ENCODE measurements at places on chromosomes 1 and 21. TPM values are rescaled to one million over a fixed set of nuclear protein-coding genes. Genes with fewer than 3 reads are reported as not detected.
A peak's percentile ranks its signal among the peaks of the same experiment; 100 is the strongest.

Gene SLC26A9
- 3.2 TPM for total RNA-seq

Gene ASTN1
- 0.24 TPM for total RNA-seq

Gene GNG4
- total RNA-seq = 0.13 TPM

Gene LAD1
- total RNA-seq = 2.9 TPM

Gene S100A5
- 6.0 TPM for total RNA-seq

Gene MXRA8
- total RNA-seq = 143 TPM

Gene MAN1C1
- total RNA-seq = 60.4 TPM

Gene ZNF648
- total RNA-seq = 0.24 TPM

Gene MIB2
- 76.6 TPM for total RNA-seq

Gene EPHA2
- total RNA-seq = 31.7 TPM

Gene AMY1B
- total RNA-seq = not detected

DNA sequence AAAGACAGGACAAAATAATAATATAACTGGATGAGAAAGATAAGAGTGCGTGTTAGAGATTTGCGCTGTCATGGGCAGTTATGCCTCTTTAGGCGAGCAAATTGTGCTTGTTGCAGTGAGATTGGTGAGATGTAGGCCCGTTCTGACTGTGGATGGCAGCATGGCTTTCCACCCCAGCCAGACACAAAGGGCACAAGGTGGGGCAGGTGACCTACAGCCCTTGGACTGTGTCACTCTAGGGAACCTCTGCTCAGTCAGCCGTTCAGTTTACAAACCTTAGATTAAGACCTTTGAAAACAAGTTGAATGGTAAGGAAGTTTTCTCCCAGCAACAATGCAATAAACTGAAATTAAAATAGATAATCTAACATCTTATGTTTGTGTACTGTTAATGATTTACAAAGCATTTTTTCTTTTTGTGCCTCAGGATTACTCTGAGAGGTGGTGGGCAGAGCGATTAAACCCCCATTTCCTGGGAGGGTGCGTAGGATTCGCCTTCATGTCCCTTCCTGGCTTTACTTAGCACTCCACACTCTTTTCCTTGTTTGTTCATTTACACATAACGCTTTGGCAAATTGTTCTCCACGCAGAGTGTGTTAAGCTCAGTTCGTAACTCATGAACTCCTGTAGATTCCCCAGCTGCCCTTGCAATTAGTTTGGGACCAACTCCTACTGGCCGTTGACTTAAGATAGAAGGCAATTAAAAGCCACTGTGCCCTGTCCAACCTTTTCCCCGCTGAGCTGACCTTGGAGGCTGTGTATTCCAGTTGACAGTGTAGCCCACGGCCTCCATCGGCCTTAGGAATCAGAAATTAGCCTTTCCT is 58.1 kb upstream of the IGSF5 start:
- DNase-seq = no peak

GRCh38 chr1:106785176-106785575 is 271.3 kb upstream of the PRMT6 start:
- no peak for DNase-seq

GRCh38 chr1:153293480-153293775 is 19.3 kb downstream of the PGLYRP3 start:
- DNase-seq = no peak

- DNase-seq = no peak
Measured at GRCh38 chr1:107622535-107622934, 342.4 kb downstream of the VAV3 start.

DNA sequence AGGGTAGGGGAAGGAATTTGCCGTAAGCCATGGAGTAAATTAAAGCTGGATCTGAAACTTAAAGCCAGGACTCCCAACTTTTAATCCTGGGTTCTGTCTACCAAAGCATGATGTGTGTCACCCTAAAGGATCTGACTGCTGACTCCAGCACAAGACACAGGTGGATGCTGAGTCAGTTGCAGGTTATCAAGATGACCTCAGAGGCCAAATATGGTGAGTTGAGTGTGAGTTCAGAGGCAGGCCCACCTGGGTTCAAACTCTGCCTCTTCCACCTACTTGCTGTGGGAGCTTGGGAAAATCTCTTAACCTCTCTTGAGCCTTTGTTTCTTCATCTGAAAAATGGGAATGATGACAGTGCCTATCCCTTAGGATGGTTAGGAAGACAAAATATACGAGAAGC is 16.7 kb upstream of the LDLRAP1 start:
- no peak for DNase-seq

GRCh38 chr1:71944006-71944405 is 338.3 kb downstream of the NEGR1 start:
- no peak for DNase-seq

- DNase-seq = no peak
Measured at GRCh38 chr1:61605607-61606321, 119.2 kb downstream of the TM2D1 start.

DNA sequence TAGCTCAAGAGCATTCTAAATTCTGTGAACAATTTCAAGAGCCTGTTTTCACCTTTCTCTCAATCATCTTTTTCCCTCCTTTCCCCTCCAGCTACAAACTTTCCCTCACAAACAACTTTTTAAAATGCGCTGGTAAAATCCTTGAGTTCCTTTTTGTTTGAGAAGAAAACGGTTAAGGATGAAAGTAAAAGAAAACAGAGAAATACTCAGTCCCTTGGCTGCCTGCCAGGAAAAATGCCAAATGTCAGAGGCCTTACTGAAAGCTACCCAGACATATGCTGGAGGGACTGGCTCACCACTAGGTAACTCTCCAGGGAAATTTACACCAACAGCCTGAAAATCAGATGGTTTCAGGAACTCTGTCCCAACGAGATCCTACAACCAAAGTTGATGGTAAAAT is 11.0 kb upstream of the SERBP1 start:
- peak; percentile 85 for DNase-seq

GRCh38 chr1:202701200-202701599 is 9.1 kb downstream of the SYT2 start:
- DNase-seq = no peak

GRCh38 chr1:12506281-12507280 is 111.4 kb downstream of the DHRS3 start:
- DNase-seq = no peak

- no peak for DNase-seq
Measured at GRCh38 chr1:171860696-171861095, 19.4 kb downstream of the DNM3 start.

- no peak for DNase-seq
Measured at GRCh38 chr1:77100875-77101274, 118.4 kb downstream of the PIGK start.

DNA sequence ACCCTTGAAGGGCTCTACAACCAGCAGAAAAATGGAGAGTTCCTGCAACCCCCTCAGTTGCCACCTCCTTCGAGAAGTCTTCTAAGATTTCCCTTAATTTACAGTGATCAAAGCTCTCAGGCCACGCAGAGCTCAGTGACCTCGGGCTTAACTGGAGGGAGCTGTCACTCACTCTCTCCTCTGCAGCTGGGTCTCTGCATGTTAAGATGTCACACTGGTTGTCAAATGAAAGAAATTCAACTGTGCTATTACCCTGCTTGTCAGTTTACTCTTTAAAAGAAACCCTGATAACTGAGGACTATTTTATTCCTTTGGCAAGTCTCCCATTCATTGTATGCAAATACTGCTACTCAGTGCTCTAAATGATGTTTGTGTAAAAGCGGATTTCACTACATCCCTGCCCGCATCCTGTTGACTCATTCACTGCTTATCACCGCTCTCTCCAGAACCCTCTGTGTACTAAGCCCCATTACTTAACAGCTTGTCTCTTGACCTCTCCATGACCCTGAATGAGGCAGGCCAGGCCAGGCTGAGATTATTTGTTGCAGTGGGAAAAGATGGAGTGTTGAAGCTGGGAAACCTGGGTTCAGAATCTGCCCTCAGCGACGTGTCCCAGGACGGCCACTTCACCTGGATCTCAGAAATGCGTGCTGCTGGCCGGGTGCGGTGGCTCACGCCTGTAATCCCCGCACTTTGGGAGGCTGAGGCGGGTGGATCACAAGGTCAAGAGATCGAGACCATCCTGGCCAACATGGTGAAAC is 13.7 kb downstream of the DHRS3 start:
- no peak for DNase-seq

- peak; percentile 80 for DNase-seq
Measured at GRCh38 chr1:228178737-228179684, 13.4 kb downstream of the IBA57 start.

DNA sequence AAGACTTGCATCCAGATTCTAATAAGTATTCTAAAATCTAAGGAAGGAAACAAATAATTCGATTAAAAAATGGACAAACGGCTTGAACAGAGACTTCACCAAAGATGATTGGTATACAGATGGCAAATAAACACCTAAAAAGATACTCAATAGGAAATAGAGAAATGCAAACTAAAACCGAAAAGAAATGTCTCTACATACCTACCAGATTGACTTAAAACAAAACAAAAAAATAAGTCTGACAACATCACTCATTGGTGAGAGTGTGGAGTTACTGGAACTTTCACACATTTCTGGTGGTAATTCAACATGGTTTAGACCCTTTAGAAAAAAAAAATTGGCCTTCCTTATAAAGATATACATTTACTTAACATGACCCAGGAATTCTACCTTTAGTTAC is 869.8 kb downstream of the TTLL7 start:
- DNase-seq = no peak

GRCh38 chr1:48688102-48688760 is 88.5 kb downstream of the BEND5 start:
- DNase-seq = no peak

GRCh38 chr21:43021756-43022600 is 47.6 kb downstream of the PKNOX1 start:
- peak; percentile 30 for DNase-seq

- no peak for DNase-seq
Measured at GRCh38 chr1:36847761-36848160, 186.6 kb downstream of the GRIK3 start.

- DNase-seq = no peak
Measured at GRCh38 chr21:44566403-44566802, 7.1 kb upstream of the KRTAP10-4 start.

DNA sequence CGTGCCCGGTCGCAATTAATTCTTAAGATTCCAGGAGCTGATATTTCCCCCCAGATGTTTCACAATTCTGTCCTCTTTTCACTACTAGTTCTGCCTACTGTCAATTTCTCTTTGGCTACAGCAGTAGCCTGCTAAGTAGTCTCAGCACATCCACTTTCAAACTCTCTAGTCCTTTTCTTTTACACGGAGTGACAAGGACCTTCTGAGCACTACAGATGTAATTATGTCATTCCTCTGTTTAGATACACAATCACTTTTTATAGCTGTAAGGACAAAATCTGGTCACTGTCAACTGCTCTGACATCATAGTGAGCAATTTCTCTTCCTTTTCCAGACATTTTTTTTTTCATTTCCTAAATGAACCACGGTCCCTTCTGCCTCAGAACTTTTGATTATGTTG is 421.7 kb upstream of the CHRM3 start:
- no peak for DNase-seq

DNA sequence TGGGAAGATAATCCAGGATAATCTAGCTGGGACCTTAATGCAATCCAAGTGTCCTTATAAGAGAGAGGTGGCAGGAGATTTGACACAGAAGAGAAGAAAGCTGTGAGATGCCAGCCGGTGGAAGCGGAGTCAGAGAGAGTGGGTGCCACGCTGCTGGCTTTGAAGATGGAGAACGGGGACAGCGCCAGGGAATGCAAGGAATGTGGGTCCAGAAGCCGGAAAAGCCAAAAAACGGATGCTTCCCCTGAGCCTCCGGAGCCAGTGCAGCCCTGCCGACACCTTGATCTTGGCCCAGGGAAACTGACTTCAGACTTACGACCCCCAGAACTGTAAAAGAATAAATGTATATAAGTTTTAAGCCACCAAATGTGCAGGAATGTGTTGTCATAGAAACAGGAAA is 152.6 kb downstream of the ZNF281 start:
- no peak for DNase-seq

DNA sequence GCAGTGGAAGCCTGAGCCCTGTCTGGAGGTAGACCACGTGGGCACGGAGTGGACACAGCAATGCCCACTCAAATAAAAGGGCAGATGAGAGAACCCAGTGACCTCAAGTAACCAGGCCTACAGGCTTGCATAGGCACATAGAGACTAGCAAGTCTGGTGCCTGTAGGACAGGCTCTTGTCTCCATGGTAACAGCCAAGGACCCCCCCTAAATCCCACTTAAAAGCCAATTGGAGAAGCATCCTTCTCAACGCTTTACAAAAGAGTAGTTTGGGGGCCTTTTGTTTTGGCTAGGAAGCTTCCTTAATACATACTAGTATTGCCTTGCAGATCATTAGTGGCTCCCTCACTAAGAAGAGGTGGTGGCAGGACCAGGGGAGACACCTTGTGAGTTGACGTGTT is 63.9 kb downstream of the VWA5B1 start:
- DNase-seq = no peak

- no peak for DNase-seq
Measured at GRCh38 chr21:26717146-26717739, 128.0 kb downstream of the ADAMTS1 start.

GRCh38 chr1:203839081-203839480 is 22.3 kb upstream of the SNRPE start:
- DNase-seq = peak; percentile 70

DNA sequence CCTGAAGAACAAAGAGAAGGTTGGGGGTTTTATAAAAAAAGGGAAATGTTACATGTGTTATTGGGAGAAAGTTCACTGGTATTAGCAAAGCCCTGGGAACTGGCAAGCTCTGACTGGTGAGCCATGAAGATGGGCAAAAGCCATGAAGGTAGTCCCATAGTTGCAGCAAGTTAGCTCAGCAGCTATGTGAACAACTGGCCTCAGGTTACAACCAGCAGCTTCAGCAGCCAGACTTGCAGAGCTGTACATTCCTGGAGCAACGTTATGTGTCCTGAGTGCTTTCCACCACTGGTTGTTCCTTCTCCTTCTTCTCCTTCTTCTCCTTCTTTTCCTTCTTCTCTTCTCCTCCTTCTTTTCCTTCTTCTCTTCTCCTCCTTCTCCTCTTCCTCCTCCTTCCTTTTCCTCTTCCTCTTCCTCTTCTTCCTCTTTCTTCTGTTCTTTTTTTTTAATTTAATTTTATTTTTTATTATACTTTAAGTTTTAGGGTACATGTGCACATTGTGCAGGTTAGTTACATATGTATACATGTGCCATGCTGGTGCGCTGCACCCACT is 56.1 kb upstream of the TLR5 start:
- no peak for DNase-seq

DNA sequence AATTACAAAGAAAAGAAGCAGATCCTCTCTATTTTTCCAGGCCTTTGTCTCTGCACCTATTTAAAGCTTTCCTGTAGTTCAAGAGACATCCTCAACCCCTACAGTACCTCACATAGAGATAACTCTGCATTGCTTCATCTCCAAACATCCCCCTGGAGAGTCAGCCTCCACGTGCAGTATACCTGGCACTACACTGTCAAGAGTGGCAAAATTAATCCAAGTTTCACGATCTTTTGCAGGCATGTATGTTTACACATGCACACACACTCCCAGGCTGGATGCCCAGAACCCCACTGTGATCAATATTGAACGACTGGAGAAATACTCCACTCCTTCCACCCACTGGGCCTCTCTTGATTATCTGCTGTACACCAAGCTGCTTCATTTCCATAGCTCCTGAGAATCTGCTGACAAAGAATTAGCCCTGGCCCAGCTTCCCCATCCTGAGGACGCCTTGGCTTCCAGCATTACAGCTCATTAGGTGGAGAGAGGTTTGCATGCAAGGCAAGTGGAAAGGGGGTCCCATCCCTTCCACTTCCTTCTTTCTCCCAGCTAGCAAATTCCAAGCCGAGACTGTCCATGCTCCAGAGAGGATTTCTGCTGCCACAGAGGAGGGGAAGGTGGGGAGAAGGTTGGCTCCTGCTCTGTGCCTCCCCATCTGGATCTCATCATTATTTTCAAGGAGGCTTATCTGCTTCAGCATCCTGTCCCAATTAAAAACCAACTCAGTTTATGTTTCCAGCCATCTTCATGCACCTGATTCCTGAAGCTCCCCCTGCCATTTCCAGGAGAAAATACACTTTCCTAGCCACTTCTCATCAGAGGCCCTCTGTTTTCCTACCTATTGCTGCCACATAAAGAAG is 66.5 kb upstream of the GOLT1A start:
- DNase-seq = no peak

Data from thyroid gland (tissue), 4 donors.